ENCODE measurements at places on chromosomes 2 and 18. TPM values are rescaled to one million over a fixed set of nuclear protein-coding genes. Genes with fewer than 3 reads are reported as not detected.

Gene MGAT4A
- 6.0 TPM for total RNA-seq

Gene MARCHF4
- total RNA-seq, result not detected

- DNase-seq, result no peak
Measured at GRCh38 chr2:63789338-63790020, 52.2 kb upstream of the UGP2 start.

DNA sequence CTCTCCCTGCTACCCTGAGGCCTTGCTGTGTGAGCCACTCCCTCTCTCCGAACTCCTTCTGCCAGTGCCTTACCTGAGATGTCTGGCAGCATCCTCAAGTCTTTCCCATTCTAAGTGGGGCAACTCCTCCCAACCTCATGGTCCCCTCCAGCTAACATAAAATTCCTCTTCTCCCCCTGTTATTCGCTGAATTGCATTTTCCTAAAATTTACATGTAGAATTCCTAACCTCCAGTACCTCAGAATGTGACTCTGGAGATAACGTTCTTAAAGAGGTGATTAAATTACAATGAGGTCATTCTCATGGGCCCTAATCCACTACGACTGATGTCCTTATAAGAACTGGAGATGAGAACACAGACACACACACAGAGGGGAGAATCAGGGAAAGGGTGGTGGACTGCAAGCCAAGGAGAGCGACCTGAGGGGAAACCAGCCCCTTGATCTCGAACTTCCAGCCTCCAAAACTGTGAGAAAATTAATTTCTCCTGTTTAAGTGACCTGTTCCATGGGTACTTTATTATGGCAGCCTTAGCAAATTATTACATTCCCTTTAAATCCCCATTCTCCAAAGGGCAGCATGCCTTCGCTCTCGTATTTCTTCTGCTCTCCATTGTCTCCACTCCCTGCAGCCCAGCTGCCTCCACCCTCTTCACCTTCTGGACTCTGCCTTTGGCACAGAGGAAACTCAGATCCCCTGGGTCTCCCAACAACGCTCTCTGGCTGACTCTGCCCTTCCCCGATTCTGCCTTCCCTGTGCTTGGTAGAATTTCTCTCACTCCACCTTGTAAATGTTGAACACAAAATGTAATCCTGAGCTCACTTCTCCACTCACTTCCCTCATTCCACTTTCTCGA lies 70.5 kb downstream of the TGIF1 start:
- no peak for DNase-seq

Gene MMADHC
- total RNA-seq, result 155 TPM

GRCh38 chr2:210816769-210817168 lies 260.4 kb downstream of the CPS1 start:
- no peak for DNase-seq

GRCh38 chr2:119305497-119306195 lies 61.0 kb downstream of the C2orf76 start:
- DNase-seq, result no peak

DNA sequence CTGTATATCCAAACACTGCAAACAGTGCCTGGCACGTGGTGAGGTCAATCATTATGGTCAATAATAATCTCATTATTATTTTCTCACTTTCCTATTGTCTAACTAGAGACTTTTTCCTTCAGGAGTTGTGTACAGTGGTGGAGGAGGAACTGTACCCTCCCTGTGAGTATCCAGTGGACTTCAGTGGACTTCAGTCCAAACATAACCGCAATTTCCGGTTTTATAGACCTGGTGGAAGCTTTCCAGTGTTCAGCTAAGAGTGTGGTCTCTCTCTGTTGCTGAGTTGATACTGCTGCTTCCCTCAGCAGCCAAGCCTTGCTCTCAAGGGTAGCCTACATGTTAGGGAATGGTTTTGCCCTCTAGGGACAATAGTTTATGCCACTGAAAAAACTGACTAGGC lies 447.1 kb downstream of the TMEM182 start:
- no peak for DNase-seq

GRCh38 chr18:13564579-13564978 lies 161.8 kb downstream of the FAM210A start:
- no peak for DNase-seq
